ENCODE measurements at places on chromosomes 1 and 21.

- DNase-seq: no peak
These were observed 64.7 kb downstream of the S100B start for GRCh38 chr21:46540087-46540710.

- DNase-seq: no peak
These were observed 158.4 kb downstream of the TRABD2B start for GRCh38 chr1:47838562-47839432.

DNA sequence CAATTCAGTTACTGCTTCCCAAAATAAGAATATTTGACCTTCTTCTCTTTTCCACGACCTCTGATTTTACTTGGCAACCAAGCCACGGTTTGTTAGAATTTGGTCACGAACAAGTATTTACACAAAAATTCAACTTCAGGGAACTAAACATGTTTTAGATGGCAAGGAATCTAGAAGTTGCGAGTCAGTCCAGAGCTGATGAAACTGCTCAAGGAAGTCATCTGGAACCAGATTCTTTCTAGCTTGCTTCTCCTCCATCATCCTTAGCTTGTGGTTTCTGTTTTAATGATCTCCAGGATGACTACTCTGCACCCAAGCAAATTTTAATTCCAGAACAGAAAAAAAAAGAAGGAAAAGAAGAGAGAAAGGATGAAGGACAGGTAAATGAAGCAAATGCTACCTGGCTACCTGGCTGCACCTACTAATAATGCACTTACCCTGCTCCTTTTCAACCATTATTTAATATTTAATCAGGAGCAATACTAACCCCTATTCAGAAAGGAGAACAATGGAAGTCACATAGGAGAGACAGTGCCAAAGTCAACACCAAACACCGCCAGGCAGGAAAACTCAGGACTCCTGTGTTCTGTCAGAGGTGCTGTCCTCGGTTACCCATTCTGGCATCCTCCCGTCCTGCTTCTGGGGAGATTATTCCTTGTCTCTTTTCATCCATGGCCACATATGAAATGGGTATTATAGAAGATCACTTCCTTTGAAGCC lies 54.2 kb upstream of the RGS7 start:
- no peak for DNase-seq

GRCh38 chr1:201063145-201063544 lies 39.6 kb upstream of the KIF21B start:
- no peak for DNase-seq

GRCh38 chr1:47934243-47934805 lies 62.9 kb downstream of the TRABD2B start:
- DNase-seq: no peak

- no peak for DNase-seq
These were observed 385.6 kb upstream of the ST6GALNAC5 start for GRCh38 chr1:76481672-76482071.

- DNase-seq: no peak
These were observed 67.4 kb downstream of the LUZP1 start for GRCh38 chr1:23101101-23101827.

- DNase-seq: no peak
These were observed 3.8 kb upstream of the HES3 start for GRCh38 chr1:6239950-6240768.

DNA sequence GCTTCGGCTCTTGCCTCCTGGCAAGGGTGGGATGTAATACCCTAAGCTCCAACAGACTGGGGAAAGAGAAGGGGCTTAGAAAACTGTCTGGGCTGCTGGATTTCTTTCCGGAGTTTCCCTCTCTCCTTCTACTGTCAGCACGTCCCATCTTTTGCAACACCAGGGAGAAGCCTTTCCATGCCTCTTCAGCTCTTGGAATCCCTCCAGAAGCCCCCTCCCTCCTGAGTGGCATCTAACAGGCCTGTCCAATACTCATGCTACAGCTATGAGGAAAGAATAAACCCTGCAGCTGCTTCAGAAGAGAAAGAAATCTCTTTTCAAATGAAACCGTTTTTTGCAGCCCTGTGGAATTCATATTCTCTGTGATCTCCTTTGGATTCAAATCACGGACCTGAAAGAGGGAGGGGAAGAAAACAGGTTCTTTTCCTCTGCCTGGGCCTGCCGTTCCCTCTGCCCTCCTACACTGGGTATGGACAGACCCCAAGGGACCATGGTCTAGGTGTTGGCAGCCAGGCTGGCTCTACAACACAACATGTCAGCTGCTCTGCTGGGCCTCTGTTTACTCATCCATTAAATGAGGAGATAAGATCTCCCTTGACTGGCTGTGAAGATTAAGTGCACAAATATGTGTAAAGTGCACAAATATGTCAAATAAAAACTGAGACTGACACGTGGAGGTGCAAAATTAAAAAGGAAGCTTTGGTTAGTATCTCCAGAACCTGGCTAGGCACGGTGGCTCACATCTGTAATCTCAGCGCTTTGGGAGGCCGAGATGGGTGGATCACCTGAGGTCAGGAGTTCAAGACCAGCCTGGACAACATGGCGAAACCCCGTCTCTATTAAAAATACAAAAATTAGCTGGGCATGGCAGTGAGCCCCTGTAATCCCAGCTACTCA lies 6.0 kb upstream of the CAPN2 start:
- DNase-seq: no peak

- DNase-seq: no peak
These were observed 30.5 kb upstream of the BTG2 start for GRCh38 chr1:203274603-203275381.

- no peak for DNase-seq
These were observed 106.6 kb upstream of the POU3F1 start for GRCh38 chr1:38153066-38153777.

- DNase-seq: peak; percentile 74
These were observed 54.8 kb upstream of the SOD1 start for GRCh38 chr21:31604591-31605190.

- no peak for DNase-seq
These were observed 4.6 kb downstream of the DR1 start for GRCh38 chr1:93350322-93350721.

DNA sequence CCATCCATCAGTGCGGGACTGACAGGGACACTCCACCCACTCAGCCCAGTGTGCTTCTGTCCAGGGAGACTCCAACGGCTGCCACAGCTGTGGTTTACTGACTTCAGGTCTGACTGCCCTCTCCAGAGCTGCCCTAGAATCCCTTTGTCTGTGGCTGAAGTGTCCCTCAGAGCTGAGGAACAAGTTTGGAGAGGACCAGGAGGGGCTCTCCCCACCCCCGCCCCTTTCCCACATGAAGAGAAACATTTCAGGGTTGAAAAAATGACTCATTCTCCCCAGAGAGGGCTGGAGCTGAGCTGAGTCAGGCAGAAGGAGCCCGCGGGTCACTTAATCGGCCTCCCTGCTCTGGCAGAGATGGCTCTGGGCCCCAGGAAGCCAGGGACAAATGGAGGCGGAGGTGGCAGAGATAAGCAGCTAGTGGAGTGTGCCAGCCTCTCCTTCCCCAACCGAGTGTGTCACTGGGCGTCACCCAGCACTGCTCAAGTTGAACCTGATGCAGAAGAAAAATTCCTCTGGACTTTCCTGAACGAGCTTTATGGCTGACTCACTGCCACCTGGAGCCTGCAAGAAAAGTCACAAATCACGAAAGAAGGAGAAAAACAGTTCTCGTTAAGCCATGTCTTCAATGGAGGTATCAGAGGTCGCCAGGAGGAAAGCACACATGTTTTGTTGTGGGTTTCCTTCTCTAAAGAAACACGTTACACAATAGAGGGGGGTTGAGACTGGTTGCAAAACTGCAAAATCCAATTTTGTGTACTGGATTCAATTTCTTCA lies 34.3 kb upstream of the ECE1 start:
- DNase-seq: peak; percentile 72

DNA sequence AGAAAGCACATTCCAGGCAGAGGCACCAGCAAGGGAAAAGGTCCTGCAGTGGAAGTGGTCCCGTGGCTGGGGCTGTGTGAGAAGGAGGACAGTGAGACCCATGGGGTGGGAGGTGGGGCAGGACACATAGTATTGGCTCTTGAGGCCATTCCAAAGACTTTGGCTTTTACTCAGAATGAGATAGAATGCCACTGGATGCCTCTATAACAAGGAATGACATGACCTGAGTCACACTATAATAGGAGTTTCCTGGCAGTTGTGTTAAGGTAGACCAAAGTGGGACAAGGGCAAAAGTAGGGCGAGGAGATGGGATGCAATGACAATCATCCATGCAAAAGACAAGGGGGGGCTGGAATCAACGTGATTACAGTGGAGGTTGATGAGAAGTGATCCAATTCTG lies 24.7 kb upstream of the LAMC2 start:
- DNase-seq: no peak

DNA sequence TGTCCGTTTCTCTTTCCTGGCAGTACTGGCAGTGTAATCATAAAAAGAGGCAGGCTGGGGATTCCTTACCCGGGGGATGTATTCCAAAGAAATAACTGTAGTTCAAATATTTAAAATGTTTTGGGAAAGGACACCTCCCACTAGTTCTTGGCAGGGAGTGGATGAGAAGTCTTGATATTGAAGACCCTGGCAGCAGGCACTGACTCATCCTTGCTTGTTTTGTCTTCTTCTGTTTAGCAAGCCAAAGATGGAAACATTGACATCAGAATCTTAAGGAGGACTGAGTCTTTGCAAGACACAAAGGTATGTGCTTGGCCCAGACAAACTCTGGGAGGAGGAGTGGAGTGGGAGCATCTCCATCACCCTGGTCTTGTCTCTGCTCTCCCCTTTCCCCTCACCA lies 639 bp downstream of the IL20 start:
- DNase-seq: no peak

DNA sequence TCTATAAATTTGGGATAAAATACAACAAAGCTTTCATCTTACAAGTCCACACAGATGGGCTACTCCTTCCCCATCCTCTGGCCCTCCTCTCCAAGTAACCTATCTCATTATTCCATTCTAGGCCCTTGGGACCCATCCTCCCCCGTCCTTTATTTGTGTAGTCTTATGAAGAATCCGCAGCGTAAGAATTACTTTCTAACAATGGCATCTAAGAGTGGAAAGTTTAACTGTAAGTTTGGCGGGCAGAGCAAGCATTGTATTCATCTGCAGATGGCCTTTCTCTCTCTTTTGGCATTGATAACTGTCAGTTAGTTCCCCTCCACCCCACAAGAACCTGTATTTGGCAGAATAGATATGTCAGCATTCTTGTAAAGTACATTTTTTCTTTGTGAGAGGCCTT lies 91.9 kb upstream of the TSPAN2 start:
- no peak for DNase-seq

GRCh38 chr1:5221451-5221850 lies 567.0 kb downstream of the AJAP1 start:
- no peak for DNase-seq

GRCh38 chr1:152244576-152245273 lies 20.7 kb upstream of the HRNR start:
- DNase-seq: no peak

DNA sequence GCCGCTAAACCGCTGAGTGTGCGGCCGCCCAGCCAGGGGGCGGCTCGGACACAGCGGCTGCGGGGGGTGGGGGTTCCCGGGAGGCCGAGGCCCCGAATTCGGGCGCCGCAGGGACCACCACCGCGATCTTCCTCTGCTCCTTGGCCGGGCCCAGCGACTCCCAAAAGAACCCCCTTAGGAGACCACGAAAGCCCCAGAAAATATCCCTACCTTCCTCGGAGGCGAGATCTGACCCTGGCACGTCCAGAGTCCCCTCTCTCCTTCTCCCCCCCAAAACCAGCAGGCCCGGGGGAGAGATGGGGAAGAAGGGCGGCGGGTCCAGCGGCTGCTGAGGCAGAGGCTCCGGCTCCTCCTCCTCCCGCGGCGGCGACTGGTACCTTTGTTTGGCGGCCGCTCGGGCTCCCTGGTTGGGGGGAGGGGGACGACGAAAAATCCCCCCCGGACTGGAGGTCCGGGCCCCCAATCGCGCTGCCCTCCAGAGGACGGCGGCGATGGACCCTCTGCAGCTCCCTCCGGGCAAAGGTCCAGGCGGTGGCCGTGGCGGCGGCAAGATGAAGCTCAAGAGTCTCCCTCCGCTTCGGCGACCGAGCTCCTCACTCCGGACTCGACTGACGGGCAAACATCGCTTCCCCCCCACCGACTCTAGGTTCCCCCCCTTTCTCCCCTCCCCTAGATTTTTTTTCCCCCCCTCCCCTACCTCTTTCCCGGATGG lies at the start of gene ARID4B:
TSS of gene ARID4B (minus strand) at position 621 of the 712 bp plus-strand sequence. CDS start 1,260 bp downstream, outside the sequence.
- no peak for DNase-seq

DNA sequence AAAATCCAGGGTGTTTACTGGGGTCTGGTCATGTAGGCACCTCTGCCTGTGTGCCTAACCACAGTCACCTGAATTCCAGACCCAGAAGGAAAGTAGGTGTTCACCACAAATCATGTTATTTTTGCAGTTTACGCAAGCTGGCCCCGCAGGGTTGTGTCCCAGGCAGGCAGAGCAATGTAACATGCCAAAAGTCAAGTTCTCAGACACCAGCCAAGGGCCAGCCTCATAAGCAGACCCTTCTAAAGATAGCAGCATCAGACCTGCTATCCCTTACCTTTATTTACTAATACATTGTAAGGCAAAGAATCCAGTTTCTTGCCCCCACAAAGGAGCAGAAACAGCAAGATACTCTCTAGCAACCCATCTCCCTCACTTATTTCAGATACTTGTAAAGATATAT lies 83.0 kb downstream of the GPR161 start:
- DNase-seq: no peak

DNA sequence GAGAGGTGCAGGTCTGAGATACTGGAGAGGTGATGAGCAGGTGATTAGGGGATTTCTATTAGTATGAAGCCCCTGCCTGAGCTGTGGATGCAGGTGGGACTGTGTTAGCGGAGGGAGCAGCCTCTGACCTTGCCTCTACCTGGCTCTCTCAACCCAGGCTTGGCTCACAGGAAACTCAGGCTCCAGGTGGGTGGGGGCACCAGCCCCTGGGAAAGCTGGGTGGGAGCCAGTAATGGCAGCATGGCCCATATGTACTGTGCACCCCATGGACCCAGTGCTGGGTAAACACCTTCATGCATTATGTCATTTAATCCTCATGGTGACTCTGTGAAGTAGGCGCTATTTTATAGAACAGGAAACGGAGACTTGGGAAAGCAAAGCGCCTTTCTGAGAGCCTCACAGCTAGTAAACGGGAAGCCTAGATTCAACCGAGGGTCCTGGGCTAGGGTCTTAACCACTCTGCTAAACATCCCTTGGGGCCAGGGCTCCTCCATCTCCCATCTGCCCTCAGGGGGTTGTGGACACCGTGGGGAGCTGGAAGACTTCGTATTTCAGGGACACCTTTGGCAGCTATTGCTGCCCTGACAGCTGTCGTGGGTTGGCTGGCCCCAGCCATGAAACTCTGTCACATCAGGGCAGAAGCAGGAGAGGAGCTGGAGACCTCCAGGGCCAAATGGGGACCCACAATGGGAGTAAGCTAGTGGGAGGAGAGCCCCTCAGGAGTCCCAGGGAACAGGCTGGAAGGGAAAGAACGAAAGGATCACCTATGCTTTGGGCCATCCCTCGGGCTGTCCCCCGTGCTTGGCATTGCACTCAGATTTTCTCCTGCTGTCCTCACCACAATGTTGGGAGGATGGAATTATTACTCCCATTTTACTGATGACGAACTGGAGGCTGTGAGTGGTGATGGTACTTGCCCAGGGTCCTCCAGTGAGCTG lies 59.6 kb upstream of the CSF3R start:
- no peak for DNase-seq
